T-helper 2 cell (primary cell): ENCODE measurements at places on chromosomes 5 and 9.

GRCh38 chr9:122780026-122780425 lies 8.7 kb upstream of the OR5C1 start:
- no peak for DNase-seq

GRCh38 chr5:123827811-123828210 lies 315.8 kb downstream of the CSNK1G3 start:
- DNase-seq, result no peak

GRCh38 chr9:116417464-116417863 lies 263.9 kb downstream of the PAPPA start:
- no peak for DNase-seq

DNA sequence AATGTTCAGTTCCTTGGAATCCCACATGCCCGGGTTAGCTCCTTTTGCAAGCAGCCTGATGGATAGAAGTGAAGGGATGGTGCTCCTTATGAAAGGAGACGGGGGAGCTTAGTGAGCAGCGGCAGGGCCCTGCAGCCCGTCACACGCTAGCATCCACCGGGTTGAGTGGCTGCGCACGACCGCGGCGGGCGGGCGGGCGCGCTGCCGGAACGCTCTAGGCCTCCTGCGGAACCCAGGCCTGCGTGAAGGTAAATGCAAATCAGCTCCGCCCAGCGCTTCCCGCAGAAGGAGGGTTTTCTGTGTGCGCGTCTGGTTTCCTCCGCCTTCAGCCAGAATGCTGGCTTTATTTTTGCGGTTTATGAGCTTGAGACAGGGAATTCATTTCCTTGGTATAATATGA lies 19.8 kb downstream of the IL12B start:
- DNase-seq, result no peak

DNA sequence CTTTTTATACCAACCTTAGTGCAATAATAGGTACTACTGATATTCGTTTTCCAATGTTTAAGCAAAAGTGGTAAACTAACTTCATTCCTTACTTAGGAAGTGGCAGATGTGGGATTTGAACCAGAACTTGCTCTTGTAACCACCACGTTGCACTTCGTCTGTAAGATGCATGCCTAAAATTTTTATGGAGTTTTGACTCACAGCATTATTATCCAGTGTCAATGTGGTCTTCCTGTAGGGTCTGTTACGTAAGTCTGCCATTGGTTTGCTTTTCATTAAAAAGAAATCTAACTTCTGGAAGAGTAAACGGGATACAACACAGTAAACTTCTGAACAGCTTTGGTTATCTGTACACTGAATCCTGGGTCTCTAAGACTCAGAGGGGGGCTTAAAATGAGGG lies 521.0 kb upstream of the WWC1 start:
- no peak for DNase-seq

DNA sequence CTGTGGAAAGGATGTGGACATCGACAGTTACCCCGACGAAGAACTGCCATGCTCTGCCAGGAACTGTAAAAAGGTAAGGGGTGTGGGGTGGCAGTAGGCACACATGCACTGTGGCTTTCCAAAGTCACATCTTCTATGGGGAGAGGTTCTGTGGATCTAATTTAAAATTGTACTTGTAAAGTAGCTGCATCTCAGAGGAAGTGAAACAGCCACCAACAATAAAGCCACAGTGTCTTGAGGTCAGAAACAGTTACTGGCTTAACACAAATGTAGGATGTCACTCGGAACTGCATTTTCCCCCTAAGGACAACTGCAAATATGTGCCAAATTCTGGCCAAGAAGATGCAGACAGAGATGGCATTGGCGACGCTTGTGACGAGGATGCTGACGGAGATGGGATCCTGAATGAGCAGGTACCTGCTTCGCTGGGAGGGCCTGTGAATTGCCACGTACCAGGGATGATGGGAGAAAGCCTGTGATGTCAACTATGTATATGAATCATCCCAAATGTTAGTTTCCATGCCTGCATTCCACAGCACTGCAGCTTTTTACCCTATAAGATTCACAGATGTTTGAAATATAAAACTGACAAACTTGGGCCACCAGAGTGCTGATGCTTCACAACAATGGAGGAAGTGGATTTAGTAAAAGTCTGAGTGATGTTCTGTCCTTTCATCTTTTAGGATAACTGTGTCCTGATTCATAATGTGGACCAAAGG lies 35.3 kb downstream of the THBS4 start:
- DNase-seq, result no peak

GRCh38 chr5:111667128-111667736 lies 89.8 kb downstream of the NREP start:
- no peak for DNase-seq
